Bronchial epithelial cell (primary cell): ENCODE measurements at places on chromosomes 7 and 10. TPM values are rescaled to one million over a fixed set of nuclear protein-coding genes. Genes with fewer than 3 reads are reported as not detected.

SLC13A4 gene
- total RNA-seq: under 0.01 and 0.26 TPM in 2 replicates

SAMD9 gene
- total RNA-seq: 5.5 and 13.2 TPM in 2 replicates

TWIST1 gene
- total RNA-seq: 9.0 and 23.7 TPM in 2 replicates

ATP6V0A4 gene
- total RNA-seq: not detected in 2 replicates

TMEM209 gene
- 7.4 and 9.5 TPM in 2 replicates for total RNA-seq

FKBP6 gene
- not detected in 2 replicates for total RNA-seq

PON1 gene
- not detected in 2 replicates for total RNA-seq

GRM3 gene
- total RNA-seq: not detected in 2 replicates

TAC1 gene
- 0.13 TPM in 1 of 2 replicates, not detected in the other for total RNA-seq

NYAP1 gene
- under 0.01 and 0.64 TPM in 2 replicates for total RNA-seq

CFAP69 gene
- 0.53 and 2.3 TPM in 2 replicates for total RNA-seq

TMEM270 gene
- total RNA-seq: not detected in 2 replicates

PNLIPRP3 gene
- 53.2 and 67.8 TPM in 2 replicates for total RNA-seq

PON3 gene
- total RNA-seq: 0.64 and 1.3 TPM in 2 replicates

ADAP1 gene
- total RNA-seq: 26.9 and 45.3 TPM in 2 replicates

TEX36 gene
- total RNA-seq: not detected in 2 replicates

PDGFA gene
- 55.8 and 64.8 TPM in 2 replicates for total RNA-seq

MYL7 gene
- total RNA-seq: not detected in 2 replicates

MACROH2A2 gene
- total RNA-seq: 11.3 and 11.5 TPM in 2 replicates

FAM3C gene
- total RNA-seq: 41.9 and 42.6 TPM in 2 replicates

ANKRD30A gene
- not detected in 2 replicates for total RNA-seq

PIP gene
- not detected in 2 replicates for total RNA-seq

ABCB1 gene
- under 0.01 TPM in 1 of 2 replicates, not detected in the other for total RNA-seq

SLC16A12 gene
- total RNA-seq: not detected in 2 replicates

PAPOLB gene
- under 0.01 TPM in 1 of 2 replicates, not detected in the other for total RNA-seq

SFR1 gene
- 3.2 and 4.1 TPM in 2 replicates for total RNA-seq

RBM20 gene
- 1.8 TPM in 1 of 2 replicates, not detected in the other for total RNA-seq

GPR26 gene
- total RNA-seq: not detected in 2 replicates

PAOX gene
- total RNA-seq: 5.0 and 9.6 TPM in 2 replicates

CALHM1 gene
- total RNA-seq: not detected in 2 replicates

DKK1 gene
- total RNA-seq: 13.6 and 43.7 TPM in 2 replicates

XRCC2 gene
- 0.26 TPM in 2 replicates for total RNA-seq

FZD1 gene
- 2.4 and 4.1 TPM in 2 replicates for total RNA-seq

SH2D4B gene
- total RNA-seq: under 0.01 TPM in 2 replicates

H2BK1 gene
- total RNA-seq: not detected in 2 replicates

NUTM2D gene
- total RNA-seq: 2.4 and 6.1 TPM in 2 replicates

CTAGE4 gene
- 0.53 and 2.2 TPM in 2 replicates for total RNA-seq

AKR1C2 gene
- total RNA-seq: 191 and 222 TPM in 2 replicates

GTF2IRD2 gene
- total RNA-seq: 1.6 and 2.7 TPM in 2 replicates

VSTM4 gene
- total RNA-seq: under 0.01 TPM in 2 replicates
